ENCODE measurements at places on chromosomes 1 and 21.

- peak; percentile 88 for DNase-seq
Observed at GRCh38 chr1:53367503-53368313, 39.8 kb upstream of the LRP8 start.

DNA sequence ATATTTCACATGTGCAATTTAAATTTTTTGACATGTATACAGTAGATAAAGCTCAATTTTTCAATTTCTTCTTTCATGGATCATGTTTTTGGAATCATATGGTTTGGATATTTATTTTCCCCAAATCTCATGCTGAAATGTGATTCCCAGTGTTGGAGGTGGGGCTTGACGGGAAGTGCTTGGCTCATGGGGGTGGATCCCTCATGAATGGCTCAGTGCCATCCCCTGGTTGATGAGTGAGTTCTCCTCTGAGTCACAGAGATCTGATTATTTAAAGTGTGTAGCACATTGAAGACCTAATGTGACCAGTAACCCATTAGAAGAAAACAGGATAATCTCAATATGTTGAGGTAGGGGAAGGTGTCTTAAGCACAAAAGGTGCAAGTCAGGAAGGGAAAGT lies 9.1 kb upstream of the IFI16 start:
- DNase-seq = no peak

DNA sequence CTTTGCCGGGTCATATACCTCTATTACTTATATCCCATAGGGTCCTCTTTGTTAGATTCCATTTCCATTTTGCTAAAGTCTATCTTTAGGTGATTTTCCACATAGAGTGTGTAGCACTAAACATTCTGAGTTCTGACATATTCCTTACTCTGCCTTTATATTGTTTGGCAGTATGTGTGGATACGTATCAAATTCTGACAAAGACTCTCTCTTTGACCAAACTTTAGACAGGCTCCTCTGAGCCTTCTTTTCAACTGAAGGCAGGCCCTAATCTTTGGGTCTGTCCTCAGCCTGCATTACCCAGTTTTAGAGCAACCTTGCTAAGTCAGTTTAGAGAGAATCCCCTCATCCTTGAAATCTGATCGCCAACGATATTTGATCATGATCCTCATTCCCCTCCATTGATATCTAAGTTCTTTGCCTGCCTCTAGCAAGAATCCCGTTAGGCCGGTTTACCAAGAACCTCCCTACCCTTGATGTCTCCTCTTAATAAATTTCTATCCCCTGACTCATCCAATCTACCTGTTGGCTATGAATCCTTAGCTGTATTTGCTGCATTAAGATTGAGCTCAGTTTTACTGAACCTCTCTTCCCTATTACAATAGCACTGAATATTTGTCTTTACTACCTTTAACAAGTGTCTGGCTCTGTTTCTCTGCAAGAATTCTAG lies 10.4 kb upstream of the PPT1 start:
- DNase-seq = no peak

GRCh38 chr1:8862528-8862927 lies 16.0 kb downstream of the ENO1 start:
- DNase-seq = no peak

- DNase-seq = no peak
Observed at GRCh38 chr1:80258659-80259058, 1252.1 kb upstream of the ADGRL4 start.

DNA sequence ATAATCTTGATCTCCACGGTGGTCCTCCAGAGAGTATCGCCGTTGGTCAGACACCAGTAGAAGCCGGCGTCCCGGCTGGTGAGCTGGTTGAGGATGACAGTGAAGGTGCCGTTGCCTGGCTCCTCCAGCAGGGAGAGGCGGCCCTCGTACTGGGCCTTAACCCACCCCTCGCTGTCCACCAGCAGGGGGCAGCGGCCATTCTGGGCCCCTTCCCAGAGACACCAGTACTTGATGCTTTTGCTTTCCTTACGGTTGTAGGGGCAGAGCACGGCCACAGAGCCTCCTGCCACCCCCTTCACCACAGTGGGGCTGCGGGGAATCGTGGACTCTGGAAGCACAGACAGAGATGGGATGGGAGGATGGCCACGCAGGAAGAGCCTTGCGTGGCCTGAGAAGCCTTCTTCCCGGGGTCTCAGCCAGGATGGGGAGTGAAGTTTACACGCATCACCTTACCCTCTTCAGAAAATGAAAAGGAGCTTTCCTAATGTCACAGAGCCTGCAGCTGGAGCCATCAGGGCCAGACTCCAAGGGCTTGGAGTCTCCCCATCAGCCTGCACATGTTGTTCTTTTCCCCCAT lies 10.7 kb downstream of the PIGR start:
- DNase-seq = peak; percentile 40

GRCh38 chr1:238052496-238053266 lies 162.0 kb upstream of the ZP4 start:
- DNase-seq = no peak

GRCh38 chr1:14921057-14921456 lies 232.5 kb upstream of the TMEM51 start:
- no peak for DNase-seq

DNA sequence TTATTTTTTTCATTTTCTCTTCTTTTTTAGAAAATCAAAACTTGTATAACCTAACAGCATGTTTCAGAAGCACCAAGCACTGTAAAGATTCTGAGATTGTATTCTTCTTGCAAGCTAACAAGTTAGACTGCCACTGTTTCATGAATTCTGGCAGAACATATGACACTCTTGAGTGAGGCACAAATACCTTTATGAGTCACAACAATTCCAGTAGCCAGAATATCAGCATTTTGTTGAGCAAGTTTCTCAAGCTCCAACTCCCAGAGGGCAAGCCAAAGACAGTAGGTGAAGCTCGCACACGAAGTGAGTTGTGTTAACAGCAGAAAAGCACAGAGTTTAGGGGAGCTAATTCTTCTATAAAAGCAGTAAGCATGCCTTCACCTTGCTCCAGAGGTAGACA lies 268.8 kb upstream of the NCAM2 start:
- DNase-seq = no peak

DNA sequence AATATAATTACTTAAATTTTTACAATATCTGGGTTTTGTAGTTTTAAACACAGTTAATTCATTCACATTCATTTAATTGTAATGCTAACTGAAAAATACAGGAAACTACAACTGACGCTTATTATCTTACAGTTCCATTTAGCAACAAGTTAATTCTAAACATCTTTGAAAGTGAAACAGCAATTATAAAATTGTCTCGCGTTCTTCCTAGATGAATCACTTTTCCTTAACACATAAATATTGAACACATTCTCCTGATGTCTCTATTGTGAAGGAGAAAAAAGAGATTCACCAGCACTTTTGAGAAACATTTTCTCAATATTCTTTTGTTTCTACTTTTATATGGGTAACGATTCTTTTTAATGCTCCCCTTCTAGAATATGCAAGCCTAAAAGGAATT lies 6.4 kb downstream of the PTGFR start:
- DNase-seq = no peak

- no peak for DNase-seq
Observed at GRCh38 chr1:160352555-160352954, 9.4 kb downstream of the NCSTN start.

DNA sequence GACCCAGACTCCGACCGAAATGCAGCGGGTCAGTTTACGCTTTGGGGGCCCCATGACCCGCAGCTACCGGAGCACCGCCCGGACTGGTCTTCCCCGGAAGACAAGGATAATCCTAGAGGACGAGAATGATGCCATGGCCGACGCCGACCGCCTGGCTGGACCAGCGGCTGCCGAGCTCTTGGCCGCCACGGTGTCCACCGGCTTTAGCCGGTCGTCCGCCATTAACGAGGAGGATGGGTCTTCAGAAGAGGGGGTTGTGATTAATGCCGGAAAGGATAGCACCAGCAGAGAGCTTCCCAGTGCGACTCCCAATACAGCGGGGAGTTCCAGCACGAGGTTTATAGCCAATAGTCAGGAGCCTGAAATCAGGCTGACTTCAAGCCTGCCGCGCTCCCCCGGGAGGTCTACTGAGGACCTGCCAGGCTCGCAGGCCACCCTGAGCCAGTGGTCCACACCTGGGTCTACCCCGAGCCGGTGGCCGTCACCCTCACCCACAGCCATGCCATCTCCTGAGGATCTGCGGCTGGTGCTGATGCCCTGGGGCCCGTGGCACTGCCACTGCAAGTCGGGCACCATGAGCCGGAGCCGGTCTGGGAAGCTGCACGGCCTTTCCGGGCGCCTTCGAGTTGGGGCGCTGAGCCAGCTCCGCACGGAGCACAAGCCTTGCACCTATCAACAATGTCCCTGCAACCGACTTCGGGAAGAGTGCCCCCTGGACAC lies 534 bp downstream of the C1orf56 start:
- DNase-seq = peak; percentile 44

- DNase-seq = no peak
Observed at GRCh38 chr1:183431840-183432547, 13.8 kb upstream of the NMNAT2 start.

DNA sequence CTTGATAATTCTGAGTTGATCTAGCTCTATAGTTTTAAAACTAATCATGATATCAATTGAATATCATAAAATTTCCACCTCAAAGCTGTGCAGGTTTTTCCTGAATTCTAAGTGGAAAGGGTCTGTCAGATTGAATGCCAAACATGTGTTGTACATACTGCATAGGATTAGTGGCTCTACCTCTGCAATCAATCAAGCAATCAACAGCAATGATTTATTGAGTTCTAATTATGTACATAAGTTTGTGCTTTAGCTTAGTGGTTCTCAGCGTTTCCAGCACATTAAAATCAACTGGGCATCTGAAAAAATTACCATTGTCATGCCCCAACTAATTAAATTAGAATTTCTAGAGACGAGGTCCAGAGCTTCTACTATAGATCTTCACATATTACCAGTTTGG lies 251.5 kb downstream of the BACH1 start:
- DNase-seq = no peak

DNA sequence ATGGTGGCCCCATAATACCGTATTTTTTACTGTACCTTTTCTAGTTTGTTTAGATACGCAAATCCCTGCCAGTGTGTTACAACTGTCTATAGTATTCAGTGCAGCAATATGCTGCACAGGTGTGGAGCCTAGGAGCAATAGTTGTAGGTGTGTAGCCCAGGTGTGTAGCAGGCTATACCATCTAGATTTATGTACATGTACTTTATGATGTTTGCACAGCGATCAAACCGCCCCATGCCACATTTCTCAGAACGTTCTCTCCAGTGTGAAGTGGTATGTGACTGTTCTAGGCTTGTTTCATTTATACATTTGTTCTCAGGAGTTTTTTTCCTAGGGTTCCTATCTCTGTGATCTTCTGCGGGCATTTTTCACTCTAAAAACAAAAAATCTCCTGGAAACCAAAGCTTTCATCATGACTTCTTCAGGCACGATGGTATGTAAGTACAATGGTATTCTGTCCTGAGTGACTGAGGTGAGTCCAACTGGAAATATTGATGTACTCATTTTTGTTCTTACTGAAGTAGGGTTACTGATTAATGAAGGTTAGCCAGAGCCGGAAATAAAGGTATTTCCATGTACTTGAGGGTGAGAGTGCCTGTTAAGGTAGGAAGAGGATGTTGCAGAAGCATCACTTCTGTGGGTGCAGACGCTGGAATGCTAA lies 153.0 kb downstream of the GABPA start:
- no peak for DNase-seq

DNA sequence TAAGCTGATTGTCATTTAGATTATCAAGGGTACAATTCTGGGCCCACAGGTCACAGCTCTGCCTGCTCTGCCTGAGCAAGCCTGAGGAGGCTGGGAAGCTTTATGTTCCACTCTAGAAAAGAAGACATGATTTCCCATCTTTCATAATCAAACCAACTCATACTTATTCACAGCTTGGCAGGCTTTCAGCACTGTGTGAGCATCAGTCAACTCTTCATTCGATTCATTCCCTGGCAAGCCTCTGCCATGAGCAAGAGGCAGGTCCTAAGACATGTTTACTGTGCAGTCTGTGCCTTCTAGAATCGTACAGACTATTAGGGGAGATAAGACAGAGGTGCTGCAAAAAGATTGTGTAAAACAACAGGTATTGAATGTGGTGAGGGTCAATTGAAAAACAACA lies 24.5 kb upstream of the KIRREL1 start:
- DNase-seq = no peak

DNA sequence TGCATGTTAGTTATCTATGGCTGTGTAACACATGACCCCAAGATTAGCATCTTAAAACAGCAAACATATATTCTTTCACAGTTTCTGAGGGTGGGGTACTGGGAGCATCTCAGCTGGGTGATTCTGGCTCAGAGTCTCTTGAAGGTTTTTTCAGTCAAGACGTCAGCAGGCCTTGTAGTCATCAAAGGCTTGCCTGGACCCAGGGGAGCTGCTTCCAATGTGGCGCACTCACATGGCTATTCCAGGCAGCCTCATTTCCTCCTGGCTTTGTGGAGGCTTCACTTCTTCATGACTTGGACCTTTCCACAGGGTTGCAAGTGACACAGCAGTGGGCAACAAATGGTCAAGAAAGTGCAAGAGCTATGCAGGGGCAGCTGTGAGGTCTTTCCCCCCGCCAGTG lies 114.7 kb downstream of the ACTL8 start:
- no peak for DNase-seq

- no peak for DNase-seq
Observed at GRCh38 chr1:3410142-3410925, 44.1 kb upstream of the ARHGEF16 start.

DNA sequence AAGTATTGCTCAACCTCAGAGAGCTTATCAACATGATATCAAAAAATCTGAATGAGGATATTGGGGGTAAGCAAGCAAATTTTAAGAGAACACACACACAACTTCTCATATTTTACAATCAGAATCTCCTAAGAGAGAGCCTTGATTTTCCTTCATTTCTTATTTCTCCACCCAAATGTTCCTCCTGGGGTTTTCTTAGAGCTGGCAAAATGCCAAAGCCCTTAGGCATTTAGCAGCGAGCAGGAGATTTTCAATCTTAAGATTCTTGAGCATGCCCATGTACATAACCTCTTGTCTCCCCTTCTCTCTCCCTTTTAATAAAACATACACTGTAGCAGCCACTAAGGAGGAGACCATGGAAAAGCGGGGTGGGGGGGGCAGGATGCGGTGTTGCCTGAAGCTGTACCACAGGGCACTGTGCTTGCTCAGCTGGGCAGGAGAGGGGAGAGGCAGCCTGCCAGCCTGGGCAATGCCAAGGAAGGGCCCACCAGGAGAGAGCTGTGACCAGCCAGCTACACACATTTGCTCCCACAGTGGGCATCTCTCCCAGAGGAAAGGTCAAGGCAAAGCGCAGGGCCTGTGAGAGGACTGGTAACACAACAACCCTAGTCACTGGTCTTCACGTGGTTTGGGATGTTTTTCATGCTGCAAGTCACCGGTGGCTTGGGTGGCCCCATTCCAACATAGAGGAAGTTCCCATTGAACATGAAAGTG lies 4.3 kb downstream of the BRINP2 start:
- DNase-seq = no peak

GRCh38 chr1:204725821-204726448 lies 40.4 kb upstream of the LRRN2 start:
- DNase-seq = no peak

DNA sequence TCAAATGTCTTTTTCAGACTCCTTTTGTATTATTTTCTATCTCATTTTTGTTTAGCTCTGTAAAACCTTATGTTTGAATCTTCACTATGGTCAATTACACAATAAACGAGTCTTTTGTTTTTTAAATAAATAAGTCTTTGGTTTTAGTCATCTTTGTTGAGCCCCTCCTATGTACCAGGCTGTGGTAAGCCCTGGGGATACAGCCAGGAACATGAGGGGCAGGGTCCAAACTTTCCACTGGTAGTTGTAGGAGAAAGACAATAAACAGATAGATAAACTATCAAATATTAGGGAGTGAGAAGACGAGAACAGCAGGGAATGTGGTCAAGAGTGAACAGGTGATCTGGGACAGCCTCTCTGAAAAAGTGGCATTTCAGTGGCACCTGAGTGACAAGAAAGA lies 186.6 kb downstream of the ZNF281 start:
- no peak for DNase-seq
